ENCODE measurements at places on chromosomes 1 and 21. TPM values are rescaled to one million over a fixed set of nuclear protein-coding genes. Genes with fewer than 3 reads are reported as not detected.

DNA sequence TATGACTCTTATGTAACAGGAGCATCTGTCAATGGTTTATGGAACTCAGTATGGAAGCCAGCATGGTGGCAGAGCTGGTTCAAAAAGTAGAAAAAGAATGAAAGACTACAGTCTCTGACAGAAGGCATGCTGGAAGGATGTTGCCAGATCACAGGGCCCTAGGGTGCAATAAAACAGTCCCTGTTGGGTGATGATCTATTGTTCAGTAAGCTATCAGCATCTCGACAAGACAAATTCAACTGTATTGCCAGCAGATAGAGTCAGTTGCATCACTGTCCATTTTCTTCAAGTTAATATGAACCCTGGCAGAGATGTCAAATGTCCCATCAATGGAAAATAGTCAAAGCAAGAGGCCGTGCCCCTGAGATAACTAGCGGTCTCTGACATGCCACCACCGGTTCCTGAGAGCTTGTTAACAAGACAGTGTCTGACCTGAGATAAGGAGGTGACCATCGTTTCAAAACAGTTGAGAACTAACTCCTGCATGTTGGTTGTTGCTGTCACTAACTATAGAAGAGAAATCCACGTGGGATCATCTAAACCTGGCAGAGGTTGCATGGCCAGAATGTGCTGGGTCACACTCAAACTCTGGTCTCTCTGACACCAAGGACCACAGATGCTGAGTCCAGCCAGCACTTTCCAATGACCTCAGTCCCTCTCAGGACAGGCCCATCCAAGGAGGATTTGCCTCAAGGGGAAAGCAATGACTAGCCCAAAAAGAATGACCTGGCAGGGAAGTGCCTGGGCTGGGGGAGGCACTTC is 125.9 kb downstream of the RIPK4 start:
- no peak for DNase-seq

The LYPD8 gene
- not detected for total RNA-seq

The OPTC gene
- not detected for total RNA-seq

GRCh38 chr1:167714098-167714438 is 7.7 kb upstream of the MPZL1 start:
- no peak for DNase-seq

The S100A3 gene
- 0.93 TPM for total RNA-seq

DNA sequence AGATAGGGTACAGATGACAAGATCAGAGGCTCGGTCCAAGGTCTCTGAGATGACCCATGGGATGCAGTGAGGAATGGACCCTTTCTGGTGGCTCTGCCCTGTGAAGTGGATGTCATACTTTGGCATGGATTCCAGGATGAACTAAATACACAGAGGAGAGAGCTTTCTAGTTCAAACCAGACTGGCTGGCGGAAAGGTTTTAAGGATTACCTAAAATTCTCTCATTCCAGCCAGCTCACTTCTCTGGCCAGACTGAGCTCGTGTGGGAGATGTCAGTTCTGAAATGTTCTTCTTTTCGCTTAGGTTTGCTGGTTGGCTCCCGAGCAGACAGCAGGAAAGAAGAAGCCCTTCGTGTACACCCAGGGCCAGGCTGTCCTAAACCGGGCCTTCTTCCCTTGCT is 6.2 kb downstream of the RNPEP start:
- no peak for DNase-seq

DNA sequence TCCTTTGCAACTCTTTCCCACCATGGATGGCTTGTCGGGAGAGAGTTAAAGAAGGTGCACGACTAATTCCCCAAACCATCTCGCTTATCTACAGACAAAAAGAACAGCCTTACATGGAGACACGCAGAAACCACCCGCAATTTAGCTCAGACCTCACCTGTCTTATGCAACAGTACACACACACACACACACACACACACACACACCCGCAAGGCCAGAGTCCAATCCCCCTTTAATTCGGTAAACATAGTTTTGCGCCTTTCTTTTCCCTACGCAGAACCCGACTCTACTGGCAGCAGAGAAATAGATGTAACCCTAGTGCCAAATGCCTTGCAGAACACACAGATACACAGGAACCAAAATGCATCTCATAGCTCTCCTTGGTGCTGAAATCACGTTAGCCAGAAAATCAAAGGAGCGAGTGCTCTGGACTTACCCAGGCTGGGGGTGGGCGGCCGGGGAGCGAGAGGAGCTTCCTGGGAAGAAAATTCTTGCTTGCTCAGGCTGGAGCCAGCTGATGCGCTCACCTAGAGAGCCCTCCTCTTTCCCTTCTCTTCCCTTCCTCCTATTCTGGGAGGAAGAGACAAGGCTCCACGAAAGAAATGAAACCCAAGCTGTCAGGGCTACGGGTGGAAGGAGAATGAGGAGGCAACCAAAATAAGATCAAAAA is 470 bp downstream of the TNR start:
- no peak for DNase-seq
